Ureter (tissue), 1 donor: ENCODE measurements at places on chromosomes 16 and 17. TPM values are rescaled to one million over a fixed set of nuclear protein-coding genes. Genes with fewer than 3 reads are reported as not detected.

DNA sequence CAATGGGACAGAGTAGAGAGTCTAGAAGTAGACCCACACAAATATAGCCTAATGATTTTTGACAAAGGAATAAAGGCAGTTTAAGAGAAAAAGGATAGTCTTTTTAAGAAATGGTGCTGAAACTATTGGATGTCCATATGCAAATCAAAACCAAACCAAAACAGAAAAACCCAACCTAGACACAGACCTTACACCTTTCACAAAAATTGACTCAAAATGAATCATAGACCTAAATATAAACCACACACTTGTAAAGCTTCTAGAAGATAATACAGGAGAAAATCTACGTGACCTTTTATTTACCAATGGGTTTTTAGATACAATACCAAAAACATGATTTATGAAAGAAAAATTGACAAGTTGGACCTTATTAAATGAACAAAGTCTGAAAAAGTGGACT is 66.4 kb upstream of the MPHOSPH6 start:
- DNase-seq = no peak

- DNase-seq = no peak
These were observed 166.3 kb downstream of the SLC39A11 start for GRCh38 chr17:72926171-72926570.

DNA sequence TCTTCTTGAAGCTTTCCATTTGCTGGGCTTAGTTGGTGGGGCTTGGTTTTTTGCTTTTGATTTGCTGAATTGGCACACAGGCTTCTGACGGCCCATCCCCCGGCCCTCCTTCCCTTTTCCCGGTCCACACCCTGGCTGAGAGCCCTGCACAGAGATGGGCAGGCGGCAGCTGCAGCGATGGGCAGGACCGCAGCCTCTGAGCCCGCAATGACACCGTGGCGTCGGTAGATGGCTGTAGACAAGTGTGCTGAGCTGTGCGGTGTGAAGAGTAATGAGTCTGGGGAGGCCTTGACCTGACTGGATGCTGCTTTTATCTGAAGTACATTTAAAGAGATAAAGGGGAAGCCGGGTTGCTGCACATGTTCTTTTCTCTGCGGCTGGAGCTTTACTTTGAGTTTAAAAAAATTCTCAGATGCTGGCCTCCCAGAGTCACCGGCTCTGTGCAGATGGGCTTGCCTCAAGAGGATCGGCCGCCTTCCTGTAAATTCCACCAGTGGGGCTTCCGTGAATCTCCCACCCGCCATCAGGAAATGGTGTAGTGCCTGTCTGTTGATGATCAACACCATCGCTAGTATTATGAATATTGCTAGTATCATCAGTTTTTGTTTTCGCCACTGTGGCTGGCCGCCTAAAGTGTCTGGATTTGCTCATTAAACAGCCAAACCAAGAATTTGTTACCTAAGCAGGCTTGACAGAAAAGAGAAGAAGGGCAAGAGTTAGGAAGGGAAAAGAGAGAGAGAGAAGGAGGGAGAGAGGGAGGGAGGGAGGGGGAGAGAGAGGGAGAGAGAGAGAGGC is 245.6 kb upstream of the RBFOX1 start:
- no peak for DNase-seq

Gene ZDHHC1
- total RNA-seq = 14.3 TPM

GRCh38 chr17:9643611-9644010 is 1.7 kb upstream of the USP43 start:
- no peak for DNase-seq

DNA sequence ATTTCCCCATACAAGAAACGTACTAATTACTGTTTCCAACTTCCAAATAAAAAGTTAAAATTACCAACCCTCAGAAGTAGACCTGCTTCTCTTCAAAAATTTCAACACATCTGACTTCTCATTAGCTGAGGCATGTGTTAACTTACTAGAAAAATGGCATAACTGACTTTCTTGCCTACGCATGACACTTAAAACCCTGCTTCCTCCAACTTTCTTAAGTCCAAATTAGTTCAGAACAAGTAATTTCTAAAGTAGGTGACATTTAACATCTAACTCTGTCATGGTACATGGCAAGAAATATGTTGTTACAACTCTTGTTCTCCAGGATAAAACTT is 6.7 kb downstream of the USP7 start:
- DNase-seq = no peak

Gene B3GNT9
- total RNA-seq = 14.5 TPM

GRCh38 chr17:15436473-15437302 is 30.7 kb downstream of the CDRT4 start:
- DNase-seq = peak; percentile 74

Gene OR1A1
- not detected for total RNA-seq

DNA sequence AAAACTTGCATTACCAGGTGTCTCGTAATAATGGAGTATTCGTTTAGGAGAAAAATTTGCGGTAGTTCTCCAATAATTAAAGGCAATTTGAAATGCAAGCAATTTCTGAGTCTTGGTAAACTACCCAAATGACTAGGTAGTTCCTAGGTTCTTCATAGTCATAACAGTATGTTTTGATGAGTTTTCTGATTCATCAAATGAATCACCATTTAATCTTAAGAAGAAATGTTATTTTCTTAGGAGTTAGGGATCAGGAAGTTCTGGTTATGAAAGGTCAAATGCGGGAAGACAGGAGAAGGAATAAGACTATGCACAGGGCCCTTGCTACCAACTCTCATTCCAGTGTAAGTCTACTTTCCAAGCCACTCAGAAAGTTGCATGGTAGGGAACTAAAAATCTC is 221.5 kb upstream of the SOX9 start:
- no peak for DNase-seq
